ENCODE measurements at places on chromosomes 1 and 21. TPM values are rescaled to one million over a fixed set of nuclear protein-coding genes. Genes with fewer than 3 reads are reported as not detected.
A peak's percentile ranks its signal among the peaks of the same experiment; 100 is the strongest.

DNA sequence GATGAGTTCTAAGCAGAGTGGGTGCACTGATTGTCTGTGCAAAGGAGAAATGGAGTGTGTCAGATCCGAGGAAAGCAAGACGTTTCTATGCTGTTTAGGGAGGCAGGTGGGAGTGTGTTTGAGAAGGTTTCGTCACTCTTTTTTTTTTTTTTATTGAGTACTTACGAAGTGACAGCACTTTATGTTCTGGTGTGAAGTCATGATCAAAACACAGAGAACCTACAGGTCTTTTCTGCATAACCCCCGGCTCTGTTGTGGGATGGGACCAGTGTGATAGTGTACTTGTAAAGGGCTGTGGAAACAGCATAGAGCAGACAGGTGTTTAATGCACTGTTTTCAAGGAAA lies 26.7 kb downstream of the MIA3 start:
- DNase-seq = peak; percentile 5

GRCh38 chr1:156648951-156649350 lies 7.0 kb downstream of the BCAN start:
- no peak for DNase-seq

DNA sequence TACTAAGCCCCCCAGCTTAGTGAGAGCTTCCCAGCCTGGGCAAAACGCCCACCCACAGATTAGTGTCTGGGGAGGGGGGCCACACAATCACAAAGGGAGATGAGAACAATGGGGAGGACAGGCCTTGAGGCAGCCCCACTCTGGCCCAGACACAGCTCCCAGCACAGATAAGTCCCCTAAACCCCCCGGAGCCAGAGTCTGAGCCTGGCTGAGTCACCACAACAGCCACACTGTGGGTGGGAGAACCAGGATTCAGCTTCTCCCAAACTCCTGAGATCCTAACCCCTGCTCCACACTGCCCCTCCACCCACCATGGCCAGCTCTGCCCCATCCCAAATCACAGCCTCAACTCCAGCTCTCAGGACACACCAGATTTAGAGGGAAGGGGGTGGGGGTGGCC lies 4.2 kb downstream of the NECTIN4 start:
- no peak for DNase-seq

DNA sequence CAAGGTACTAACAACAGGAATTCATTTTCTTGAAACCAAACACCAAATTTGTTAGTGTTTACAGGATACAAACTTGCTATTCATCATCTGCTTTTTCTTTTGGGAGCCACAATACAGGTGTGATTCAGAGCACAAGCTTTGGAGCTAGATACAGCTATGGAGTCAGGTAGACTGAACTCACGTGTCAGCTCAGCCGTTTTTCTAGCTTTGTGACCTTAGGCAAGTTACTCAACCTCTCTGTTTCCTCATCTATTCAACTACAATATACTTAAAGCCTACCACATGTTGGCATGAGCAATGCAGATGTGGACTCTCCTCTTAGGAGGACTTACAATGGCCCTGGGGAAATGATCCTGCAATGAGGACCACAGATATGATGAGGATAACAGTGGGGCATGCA lies 6.3 kb downstream of the HTR1D start:
- no peak for DNase-seq

The RIMKLA gene
- polyA plus RNA-seq = 0.64 TPM

GRCh38 chr1:75342786-75343185 lies 208.6 kb downstream of the LHX8 start:
- no peak for DNase-seq

The ANGPTL1 gene
- 7.7 TPM for polyA plus RNA-seq

- DNase-seq = no peak
Observed at GRCh38 chr1:200073286-200073637, 45.8 kb downstream of the NR5A2 start.

DNA sequence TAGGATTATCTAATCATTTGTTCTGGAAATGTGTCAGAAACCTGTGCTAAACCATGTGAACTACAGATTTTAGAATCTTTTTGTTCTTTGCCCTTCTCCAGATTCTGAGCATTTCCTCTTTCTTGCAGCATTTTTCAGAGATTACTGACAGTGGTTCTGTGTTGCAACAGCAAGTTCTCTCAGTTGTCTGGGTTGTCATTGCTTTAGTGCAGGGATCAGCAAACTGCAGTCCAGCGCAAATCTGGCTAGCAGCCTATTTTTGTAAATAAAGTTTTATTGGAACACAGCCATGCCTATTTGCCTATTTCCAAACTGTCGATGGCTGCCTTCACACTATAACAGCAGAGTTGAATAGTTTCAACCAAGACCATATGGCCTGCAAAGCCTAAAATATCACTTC lies 66.3 kb upstream of the LRRC8D start:
- no peak for DNase-seq

- DNase-seq = no peak
Observed at GRCh38 chr1:47842228-47842919, 154.8 kb downstream of the TRABD2B start.

GRCh38 chr1:150875197-150876118 lies 941 bp downstream of the ARNT start:
- DNase-seq = no peak

The ADORA3 gene
- 0.56 TPM for polyA plus RNA-seq

The GJA4 gene
- polyA plus RNA-seq = 17.3 TPM

DNA sequence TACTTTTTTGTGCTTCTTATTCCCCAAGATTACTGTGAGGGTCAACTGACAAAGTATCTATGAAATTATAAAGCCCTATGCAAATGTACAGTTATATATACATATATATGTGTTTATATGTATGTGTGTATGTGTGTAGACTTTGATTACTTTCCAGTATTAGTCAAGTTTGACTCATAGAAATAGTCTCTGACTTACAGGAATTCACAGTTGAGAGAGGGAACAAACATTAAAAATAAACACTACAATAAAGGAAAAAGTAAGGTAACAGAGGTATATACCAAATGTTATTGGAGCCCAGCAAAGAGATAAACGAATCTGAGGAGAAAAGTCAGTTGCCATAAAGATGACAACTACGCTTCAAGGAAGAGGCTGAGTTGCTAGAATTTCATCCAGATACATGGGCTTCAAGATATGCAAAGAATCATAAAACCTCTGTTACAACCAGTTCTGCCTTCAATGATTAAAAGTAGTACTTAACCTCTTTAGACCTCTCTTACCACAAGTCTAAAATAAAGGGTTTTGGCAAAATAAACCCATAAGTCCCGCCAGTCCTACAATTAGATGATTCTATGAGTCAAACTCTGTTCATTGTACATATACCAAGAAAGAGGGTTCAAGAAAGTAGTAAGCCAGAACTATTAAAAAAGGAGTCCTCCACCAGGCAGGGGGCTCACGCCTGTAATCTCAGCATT lies 7.2 kb downstream of the IFT25 start:
- no peak for DNase-seq

The TMEM51 gene
- 23.8 TPM for polyA plus RNA-seq

Measured in right renal pelvis (tissue), 4 donors.